RPMI7951 (cell line): ENCODE measurements at places on chromosomes 3 and 15. TPM values are rescaled to one million over a fixed set of nuclear protein-coding genes. Genes with fewer than 3 reads are reported as not detected.

DNA sequence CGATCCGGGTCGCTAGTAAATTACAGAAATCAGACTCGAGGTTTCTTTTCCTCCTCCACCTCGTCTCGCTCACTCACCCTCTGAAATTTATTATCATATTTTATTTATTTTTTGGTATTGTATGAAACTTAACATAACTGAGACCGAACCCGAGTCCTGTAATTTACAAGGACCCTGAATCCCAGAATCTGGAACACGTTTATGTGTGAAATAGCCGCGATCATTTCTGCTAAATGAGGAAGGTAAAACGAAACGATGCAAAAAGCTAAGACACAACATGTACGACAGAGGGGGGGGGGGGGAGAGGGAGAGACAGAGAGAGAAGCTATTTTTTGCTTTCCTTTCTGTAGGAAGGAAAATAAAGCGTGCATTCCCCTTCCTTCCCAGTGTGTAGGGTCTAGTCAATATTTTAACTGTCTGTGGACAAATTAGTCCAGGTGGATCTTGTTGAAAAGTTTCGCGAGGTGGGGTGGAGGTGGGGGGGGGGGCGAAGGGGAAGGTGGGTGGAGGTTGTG is 1.6 kb downstream of the BBX start:
- no peak for DNase-seq

- DNase-seq: no peak
These were observed 550.4 kb upstream of the ARPP21 start for GRCh38 chr3:35088943-35089342.

IGSF11 gene
- total RNA-seq: 0.39 TPM in 1 of 2 replicates, not detected in the other

PRRT3 gene
- total RNA-seq: 0.98 and 1.2 TPM in 2 replicates

DNA sequence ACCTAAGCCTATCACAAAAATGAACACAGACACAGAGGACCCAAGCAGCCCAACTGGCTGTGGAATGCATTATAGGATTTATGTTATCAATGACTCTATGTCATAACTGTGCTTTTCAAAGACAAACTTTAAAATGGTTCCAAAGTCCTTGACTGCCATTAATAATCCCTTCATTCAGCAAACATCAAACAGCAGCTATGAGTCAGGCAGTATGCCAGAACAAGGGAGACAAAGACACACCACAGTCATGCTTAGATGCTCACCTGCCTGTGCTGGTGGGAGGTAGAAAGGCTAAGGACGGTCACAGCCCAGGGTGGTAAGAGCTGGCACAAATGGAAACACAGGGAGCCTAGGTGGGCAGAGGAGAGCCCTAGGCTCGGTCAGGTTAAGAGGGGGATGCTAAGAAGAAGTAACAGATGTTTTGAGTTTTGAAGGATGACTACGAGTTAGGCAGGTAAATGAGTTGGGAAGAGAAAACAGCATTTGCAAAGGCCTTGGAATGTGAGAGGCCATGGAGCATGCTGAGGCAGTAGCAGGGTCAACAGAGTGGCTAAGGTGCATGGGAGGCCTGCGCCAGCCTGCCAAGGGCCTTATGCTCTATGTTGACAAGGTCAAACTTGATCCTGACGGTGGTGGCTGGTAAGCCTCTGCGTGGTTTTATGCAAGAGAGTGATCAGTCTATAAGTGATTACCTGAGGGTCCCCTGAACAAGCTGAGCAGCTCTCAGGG is 23.0 kb downstream of the NMNAT3 start:
- DNase-seq: no peak

DNA sequence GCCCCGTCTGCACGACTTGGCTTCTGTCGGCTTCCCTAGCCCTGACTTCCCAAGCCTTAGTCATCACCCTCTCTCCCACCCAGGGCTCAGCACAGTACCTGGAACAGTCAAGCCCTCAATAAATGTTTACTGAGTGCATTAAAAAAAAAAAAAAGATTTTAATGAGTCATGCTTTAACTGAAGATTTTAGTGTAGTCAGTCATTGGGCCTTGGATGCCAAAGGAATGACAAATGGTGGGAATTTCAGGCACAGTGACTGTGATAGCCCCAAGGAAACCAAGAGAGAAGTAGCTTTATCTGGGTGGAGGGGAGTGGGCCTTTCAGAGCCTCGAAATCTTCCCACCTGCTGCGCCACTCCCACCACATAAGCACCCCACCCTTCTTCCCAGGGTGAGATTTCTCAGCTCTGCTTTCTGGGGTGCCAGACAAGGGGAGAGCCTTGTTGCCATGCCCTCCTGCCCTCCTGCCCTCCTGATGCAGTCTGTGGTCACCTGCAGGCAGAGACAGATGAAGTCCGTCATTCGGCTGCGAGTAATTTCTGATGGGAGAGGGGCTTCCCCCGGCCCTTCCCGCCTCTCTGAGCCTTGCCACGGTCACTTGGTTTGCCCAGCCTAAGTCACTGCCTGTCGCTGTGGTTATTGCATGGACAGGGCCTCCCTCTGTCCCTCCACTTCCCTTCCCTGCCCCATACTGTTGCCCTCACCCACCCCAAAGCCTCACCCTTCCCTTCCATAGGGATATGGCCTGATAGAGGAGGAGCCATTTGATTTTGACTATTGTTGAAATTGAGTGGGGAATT is 41.8 kb downstream of the SMAD3 start:
- peak; percentile 100 for DNase-seq

FANCD2OS gene
- not detected in 2 replicates for total RNA-seq

ABI3BP gene
- total RNA-seq: 0.29 and 0.48 TPM in 2 replicates

SAMD7 gene
- total RNA-seq: not detected in 2 replicates

GRCh38 chr3:101300073-101300472 is 20.3 kb downstream of the IMPG2 start:
- DNase-seq: no peak

CHCHD6 gene
- 18.7 and 23.0 TPM in 2 replicates for total RNA-seq

GRCh38 chr3:183312433-183312832 is 59.4 kb downstream of the B3GNT5 start:
- DNase-seq: no peak

DNA sequence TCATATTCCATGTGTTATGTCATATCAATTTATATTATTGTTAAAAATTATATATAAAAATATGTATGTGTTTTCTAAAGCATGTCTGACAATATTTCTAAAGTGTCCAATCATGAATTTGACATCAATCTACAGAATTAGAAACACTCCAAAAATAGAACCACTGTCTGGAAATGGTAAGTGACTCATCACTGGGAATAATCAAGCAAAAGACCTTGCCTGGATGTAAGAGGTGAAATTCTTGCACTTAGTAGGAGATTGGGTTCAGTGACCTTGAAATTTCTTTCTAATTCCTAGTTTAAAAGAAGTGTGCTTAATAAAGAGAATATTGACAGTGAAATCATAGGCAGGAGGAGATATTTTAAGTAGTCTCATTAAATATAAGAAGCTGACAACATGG is 188.8 kb downstream of the ZNF385D start:
- no peak for DNase-seq
